GM23248 (cell line): ENCODE measurements at places on chromosomes 7 and 10. TPM values are rescaled to one million over a fixed set of nuclear protein-coding genes. Genes with fewer than 3 reads are reported as not detected.

TFEC gene
- total RNA-seq = 0.51 TPM in 1 of 2 replicates, not detected in the other

PLEKHA1 gene
- 28.7 and 31.4 TPM in 2 replicates for total RNA-seq

NAT16 gene
- total RNA-seq = not detected in 2 replicates

VGF gene
- 0.89 TPM in 1 of 2 replicates, not detected in the other for total RNA-seq

CCDC6 gene
- 20.5 and 23.2 TPM in 2 replicates for total RNA-seq

ZEB1 gene
- 50.0 and 69.8 TPM in 2 replicates for total RNA-seq

GDF2 gene
- not detected in 2 replicates for total RNA-seq

PTF1A gene
- not detected in 2 replicates for total RNA-seq

TRIP6 gene
- total RNA-seq = 113 and 121 TPM in 2 replicates

TMEM130 gene
- total RNA-seq = not detected in 2 replicates

NUPR2 gene
- total RNA-seq = not detected in 2 replicates

FOXI2 gene
- not detected in 2 replicates for total RNA-seq

RTKN2 gene
- under 0.01 and 0.11 TPM in 2 replicates for total RNA-seq

SLC29A4 gene
- total RNA-seq = 1.2 and 2.1 TPM in 2 replicates

LBX1 gene
- not detected in 2 replicates for total RNA-seq

CDC14C gene
- 0.11 TPM in 1 of 2 replicates, not detected in the other for total RNA-seq
